ENCODE measurements at places on chromosomes 7 and 10.

DNA sequence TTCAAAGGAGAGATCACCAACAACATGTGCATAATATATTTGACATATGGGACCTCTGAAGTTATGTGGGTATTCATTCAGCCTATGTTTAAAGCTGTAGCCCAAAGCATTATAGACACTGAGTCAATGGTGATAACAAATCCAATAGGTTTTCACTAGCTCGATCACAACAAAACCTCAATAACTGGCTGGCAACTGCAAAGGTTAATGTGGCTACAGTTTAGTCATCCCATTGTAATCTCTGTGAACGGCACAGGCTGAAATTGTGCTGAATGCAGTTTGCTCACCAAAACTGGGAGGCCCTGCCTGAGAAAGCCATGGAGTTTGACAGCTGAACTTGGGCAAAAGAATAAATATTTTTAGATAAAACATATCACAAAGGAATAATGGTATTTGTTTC, 152.4 kb upstream of the ADO start:
- peak; percentile 58 for DNase-seq

- no peak for DNase-seq
Observed at GRCh38 chr7:95472581-95473161, 13.1 kb upstream of the ASB4 start.

DNA sequence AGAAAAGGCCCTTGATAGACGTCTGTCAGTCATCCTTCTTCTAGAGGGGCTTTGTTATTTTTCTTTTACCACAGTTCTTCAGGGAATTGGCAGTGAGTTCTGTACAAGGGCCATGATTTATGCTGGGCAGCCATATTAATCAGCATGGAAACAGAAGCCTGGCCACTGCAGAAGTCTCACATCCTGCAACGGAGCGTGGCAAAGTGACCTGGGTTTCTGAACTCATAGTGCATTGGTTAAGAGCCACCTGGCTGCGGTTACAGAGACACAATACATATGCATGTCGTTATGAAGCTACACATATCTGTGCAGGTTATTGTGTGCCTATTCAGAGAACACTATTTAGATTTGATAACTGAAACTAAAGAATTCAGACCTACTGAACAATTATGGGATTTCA, 419.4 kb upstream of the CELF2 start:
- no peak for DNase-seq

DNA sequence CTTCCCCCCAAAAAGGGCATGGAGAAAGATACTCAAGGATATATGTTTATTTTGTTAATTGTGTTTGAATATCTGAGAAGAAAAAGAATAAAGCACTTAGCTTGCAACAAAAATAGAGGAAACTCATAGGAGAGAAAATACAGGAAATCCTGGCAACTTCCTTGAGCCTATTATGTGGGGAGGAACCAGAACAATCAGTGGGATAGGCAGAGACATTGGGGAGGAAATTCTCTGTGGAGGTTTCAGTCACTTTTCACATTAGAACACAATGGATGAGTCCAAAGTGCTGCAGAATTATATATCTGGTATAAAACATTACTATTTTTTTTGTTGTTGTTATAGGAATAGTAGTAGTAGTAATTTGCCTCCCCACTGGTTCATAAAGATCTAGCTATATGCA, 240.1 kb downstream of the THSD7A start:
- no peak for DNase-seq

DNA sequence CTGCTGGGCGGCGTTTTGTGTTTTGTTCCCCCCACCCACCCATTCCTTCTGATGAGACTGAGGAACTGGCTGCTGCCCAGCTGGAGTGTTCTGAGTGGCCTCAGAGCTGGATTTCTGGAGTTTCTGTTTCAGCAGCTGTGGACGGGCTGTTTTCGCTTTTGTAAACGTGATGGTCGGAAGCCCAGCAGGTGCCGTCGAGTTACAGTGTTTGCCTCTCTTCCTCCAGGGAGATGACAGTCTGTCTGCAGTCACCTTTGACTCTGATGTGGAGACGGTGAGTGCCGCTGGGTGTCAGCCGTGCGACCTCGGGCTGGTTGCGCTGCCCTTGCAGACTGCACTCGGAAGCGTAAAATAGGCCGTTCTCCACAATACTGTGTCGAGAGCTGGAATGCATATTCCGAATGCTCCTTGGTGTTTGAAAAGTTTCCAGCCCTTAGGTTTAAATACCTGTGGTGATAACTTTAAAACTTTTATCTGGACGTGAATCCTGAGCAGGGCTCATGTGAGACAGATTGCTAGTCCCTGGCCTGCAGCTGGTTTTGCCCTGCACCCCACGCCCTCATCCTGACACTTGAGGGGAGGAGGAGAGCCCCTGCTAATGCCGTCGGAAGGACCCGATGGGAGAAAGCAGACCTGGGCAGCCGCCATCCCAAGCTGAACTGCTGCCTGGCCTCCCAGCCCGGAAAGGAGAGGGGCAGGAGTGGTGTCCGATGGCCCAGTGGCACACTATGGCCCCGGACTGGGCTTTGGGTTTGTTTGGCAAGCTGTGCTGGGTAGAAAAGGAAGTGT, 8.3 kb downstream of the IQCE start:
- DNase-seq = no peak

GRCh38 chr7:157787275-157787701, 450.5 kb downstream of the DNAJB6 start:
- DNase-seq = no peak

- DNase-seq = no peak
Observed at GRCh38 chr7:3218411-3219225, 82.4 kb upstream of the SDK1 start.

DNA sequence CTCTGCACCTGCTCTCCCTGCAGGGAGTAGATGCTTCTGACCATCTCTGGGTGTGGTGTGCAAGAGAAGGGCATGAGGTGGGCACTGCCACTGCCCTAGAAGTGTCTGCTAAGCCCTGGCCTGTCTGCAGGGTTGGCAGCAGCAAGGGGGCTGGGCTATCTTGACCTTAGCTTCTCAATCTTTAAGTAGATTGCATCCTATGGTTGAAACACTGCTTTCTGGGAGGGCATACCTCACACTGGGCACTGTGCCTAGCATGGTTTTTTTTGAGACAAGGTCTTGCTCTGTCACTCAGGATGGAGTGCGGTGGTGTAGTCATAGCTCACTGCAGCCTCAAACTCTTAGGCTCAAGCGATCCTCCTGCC, 54.9 kb downstream of the CLIP2 start:
- DNase-seq = peak; percentile 15

GRCh38 chr10:98485959-98486358, 39.2 kb upstream of the HPS1 start:
- no peak for DNase-seq

DNA sequence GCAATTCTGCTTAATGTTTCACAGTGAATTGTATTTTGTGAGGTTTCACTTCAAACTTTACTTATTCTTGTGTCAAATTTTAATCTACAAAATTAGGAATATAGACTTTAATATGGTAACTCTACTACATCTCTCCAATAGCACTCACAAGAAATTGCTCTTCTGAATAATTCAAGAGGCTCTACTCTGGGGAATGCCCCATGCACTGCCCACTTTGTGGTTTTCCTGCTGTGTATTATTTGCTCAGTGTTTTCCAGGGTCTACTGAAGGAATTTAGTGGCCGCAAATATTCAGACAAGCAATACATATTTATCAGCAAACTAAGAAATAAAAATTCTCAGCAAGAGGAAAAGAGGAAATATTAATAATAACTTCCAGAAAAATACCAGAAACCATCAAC, 611.4 kb downstream of the TNS3 start:
- no peak for DNase-seq

GRCh38 chr7:31478721-31479120, 35.2 kb upstream of the ITPRID1 start:
- no peak for DNase-seq

- no peak for DNase-seq
Observed at GRCh38 chr10:59587083-59587755, 122.4 kb downstream of the SLC16A9 start.

DNA sequence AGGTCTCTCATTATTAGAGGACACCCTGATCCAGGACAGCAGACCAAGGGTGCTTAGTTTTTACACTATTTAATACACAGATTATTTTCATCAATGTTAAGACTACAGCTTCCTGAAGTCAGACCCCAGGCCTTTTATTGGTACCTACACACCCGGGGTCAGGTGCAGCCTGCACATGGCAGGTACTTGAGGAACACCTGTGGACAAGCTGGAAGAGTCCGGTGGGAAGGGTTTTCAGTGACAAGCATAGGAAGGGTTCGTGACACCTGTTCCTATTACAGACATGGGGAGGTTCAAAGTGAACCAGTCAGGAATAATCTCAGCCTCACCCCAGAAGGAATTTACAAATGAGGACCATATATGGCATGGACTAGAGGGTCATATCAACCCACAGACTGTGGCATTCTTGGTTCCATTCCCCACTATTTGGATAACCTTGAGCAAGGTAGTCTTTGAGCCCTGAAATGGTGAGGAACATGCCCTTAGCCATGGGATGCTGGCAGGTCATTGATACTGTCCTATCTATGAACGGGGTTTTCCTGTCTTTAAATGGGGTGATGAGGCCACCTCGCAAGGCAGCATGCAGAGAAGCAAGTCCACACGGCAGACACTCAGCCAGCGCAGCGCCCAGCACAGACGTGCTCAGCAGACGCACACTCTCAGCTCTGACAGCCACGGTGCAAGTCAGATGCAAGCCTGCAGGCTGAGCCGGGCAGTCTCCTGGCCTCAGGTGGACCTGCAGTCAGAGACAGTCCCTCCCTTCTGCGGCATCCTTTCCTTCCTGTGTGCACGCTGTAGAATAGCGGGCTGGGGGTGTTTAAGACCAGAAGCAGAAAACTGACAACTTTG, 624.9 kb downstream of the PTPRN2 start:
- DNase-seq = no peak

GRCh38 chr10:3765146-3765545, 19.9 kb downstream of the KLF6 start:
- DNase-seq = no peak
